Psoas muscle (tissue), 8 donors: ENCODE measurements at places on chromosomes 3 and 15. TPM values are rescaled to one million over a fixed set of nuclear protein-coding genes. Genes with fewer than 3 reads are reported as not detected.

GABRR3 gene
- not detected for total RNA-seq

UACA gene
- total RNA-seq: 138 TPM

SMCO1 gene
- total RNA-seq: 1.2 TPM

DNA sequence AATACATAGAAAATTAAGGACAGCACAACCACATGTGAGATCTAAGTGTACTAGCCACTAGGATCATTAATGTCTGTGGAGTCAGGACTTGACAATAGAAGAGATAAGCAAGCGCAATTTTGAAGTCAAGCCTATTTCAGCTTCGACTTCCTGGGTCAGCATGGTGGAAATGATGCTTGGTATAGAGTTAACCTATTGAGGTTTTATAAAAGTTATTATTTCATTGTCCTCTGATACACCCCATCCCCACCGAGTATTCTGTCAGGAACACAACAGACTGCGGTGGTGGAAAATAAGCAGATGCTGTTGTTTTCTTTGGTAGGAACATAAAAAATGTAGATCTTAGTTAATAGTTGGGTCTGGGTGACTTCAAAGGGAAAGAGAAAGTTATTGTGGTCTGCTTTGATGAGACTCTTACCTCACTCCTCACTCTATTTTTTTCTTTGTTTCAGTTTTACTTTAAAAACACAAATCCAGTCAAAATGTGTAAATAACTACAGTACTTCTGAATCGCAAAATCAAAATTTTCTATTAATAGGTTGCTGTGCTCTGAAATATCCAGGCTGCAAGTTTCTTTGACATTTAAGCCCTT is 82.1 kb downstream of the IL5RA start:
- H3K27me3 ChIP-seq: peaks cover 4% of the 10 kb centered on the region
- H3K4me1 ChIP-seq: no peaks in the 10 kb centered on the region
- H3K4me3 ChIP-seq: no peak overlapping the region
- H3K27ac ChIP-seq: no peak overlapping the region
- H3K36me3 ChIP-seq: no peaks in the 10 kb centered on the region

GRCh38 chr3:151979906-151980305 is 106.5 kb downstream of the SUCNR1 start:
- H3K27me3 ChIP-seq: no peaks in the 10 kb centered on the region
- DNase-seq: no peak
- no peaks in the 10 kb centered on the region for H3K36me3 ChIP-seq
- no peak overlapping the region for H3K27ac ChIP-seq
- H3K4me3 ChIP-seq: no peak overlapping the region

GRCh38 chr15:77617476-77618230 is 15.1 kb downstream of the LINGO1 start:
- DNase-seq: no peak
- H3K4me3 ChIP-seq: no peak overlapping the region
- no peaks in the 10 kb centered on the region for H3K27me3 ChIP-seq
- H3K36me3 ChIP-seq: no peaks in the 10 kb centered on the region
